ENCODE measurements at places on chromosomes 7 and 10.
A peak's percentile ranks its signal among the peaks of the same experiment; 100 is the strongest.

- no peak for DNase-seq
These were observed 28.6 kb upstream of the TRIL start for GRCh38 chr7:28986765-28987110.

GRCh38 chr10:24721229-24722106 is 2.2 kb downstream of the ARHGAP21 start:
- DNase-seq, result peak; percentile 72

GRCh38 chr10:30765022-30765615 is 135.6 kb upstream of the LYZL2 start:
- no peak for DNase-seq

DNA sequence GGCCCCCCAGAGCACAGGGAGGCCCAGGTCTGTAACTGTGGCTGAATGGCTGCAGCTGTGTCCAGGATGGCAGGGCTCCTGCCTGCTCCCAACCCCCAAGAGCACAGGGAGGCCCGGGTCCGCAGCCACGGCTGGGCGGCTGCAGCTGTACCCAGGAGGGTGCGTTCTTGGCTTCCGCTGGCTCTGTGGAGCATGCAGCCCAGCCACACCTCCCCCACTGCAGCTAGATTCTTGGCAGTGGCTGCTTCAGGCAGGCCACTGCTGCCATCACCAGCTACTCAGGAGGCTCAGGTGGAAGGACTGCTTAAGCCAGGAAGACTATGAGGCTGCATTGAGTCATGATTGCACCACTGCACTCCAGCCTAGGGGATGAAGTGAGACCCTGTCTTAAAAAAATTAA is 27.9 kb downstream of the C7orf25 start:
- DNase-seq, result no peak

GRCh38 chr7:27210441-27211083 is 10.7 kb upstream of the HOXA13 start:
- DNase-seq, result no peak

DNA sequence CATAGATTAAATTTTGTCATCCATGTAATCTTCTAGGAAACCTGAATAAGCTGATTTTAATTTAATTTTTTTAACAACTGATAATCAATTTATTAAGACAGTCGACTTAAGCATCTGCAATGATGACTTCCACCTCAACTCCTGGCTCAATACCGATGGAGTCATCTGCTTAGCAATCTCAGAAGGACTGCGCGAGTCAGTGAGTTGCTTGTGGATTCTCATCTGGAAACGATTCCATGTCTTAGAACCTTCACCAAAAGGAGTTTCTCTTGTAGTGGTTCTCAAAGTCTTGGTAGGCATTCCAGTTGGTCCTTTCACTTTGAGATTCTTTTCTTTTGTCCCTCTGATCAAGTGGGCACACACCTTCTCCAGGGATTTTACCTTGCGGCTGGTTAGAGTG is 85.5 kb downstream of the XRCC2 start:
- DNase-seq, result no peak

DNA sequence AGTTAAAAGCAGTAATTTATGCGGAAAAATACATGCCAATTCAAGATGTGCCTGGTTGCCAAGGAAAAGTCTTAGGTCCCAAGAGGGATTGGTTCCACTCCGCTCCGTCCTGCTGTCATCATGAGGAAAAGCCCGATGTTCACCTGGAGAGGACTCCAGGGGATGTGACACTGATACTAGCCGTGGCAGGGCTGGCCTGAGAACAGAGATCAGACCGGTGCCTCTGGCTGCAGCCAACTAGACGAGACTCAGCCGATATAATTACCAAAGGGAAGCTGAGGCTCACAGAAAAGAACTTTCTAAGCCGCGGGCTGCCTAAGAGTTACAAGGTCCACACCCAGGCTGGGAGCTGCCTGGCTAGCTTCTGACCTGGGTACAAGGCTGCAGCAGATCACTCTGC is 81.3 kb upstream of the UNC5B start:
- DNase-seq, result no peak

GRCh38 chr10:53997953-53998352 is 803.1 kb downstream of the PCDH15 start:
- no peak for DNase-seq

GRCh38 chr7:149226840-149227494 is 12.5 kb upstream of the ZNF212 start:
- no peak for DNase-seq

- no peak for DNase-seq
These were observed 55.8 kb downstream of the LHPP start for GRCh38 chr10:124517461-124517860.

- no peak for DNase-seq
These were observed 2.9 kb upstream of the TARP start for GRCh38 chr7:38276096-38276877.

- DNase-seq, result no peak
These were observed 69.5 kb upstream of the ATRNL1 start for GRCh38 chr10:115023715-115024114.

GRCh38 chr10:36224431-36224985 is 582.4 kb upstream of the FZD8 start:
- DNase-seq, result no peak

DNA sequence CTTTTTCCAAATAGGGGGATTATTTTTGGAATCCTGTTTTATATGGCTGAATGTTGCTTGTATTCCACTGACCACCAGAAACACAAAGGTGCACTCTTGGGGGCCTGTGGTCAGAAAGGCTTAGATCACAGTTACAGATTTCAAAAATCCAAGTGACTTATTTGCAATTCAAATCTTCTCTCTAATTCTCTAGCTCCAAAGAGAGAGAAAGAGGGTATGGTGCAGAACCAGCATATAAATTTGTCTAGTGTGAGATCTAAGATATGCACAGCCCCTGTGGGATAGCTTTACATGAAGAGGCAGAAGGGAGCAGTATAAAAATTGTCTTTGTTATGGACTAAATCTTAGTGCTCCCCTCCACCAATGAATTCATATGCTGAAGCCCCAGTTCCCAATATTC is 1121.7 kb upstream of the CELF2 start:
- no peak for DNase-seq

DNA sequence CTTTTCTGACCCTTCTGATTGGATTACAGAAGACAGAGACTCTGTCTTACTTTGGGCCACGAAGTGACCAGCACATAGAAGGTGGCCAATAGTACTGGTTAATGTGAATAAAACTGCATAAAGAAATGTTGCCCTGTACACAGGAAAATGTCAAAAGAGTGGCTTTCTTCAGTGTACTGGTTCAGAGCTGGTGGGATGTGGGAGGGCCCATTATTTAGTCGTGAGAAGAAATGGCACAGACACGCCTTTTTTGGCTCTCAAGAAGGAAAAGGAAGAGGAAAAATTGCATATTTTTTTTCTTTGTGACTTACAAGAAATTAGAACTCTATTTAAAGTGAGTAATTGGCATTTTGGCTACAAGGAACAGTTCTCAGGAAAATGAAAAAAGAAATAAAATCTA is 129.7 kb downstream of the DGKI start:
- DNase-seq, result no peak

DNA sequence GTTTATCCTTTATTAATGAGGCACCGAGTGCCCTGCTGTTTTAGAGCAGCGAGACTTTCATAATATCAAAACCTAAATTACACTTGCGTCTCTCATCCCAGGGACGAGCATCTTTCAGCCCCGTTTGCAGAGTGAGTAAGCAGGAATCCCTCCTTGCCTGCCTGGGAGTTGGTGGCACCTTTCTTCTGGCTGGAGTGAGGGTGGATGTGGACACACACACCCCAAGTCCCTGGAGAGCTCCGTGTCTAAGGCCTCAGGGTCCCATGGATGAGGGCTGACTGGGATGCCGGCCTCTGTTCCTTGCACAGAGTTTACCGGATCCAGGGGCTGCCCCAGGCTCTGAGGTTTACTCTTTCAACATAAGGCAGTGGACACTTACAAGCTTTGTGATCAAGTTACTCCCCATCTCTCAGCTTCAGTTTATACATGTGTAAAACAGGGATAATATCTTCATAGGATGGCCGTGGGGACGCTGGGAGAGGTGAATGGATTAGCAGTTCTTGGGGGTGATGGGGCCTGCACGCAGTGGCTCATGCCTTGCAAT is 24.5 kb downstream of the POLL start:
- DNase-seq, result no peak

GRCh38 chr7:46738165-46738564 is 817.1 kb upstream of the IGFBP3 start:
- DNase-seq, result no peak

- DNase-seq, result no peak
These were observed 27.2 kb upstream of the WNT16 start for GRCh38 chr7:121301446-121302213.

DNA sequence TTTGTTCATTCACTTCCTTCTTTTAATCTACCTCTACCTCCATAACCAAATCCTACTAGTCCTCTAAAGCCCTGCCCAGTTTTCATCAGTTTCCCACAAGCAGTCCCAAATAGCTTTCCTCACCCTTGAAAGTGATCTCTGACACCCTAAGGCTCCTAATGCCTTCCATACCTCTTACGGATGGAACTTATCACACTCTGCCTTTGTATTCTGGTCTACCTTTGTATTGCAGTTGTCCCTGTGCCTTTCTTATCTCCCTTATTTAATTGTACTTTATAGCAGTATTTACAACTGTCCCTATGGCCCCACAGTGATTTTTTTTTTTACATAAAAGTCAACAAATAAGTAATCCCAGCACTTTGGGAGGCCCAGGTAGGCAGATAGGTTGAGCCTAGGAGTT is 33.8 kb downstream of the ACSL5 start:
- DNase-seq, result no peak

GRCh38 chr7:41869997-41870396 is 167.1 kb upstream of the INHBA start:
- DNase-seq, result no peak

GRCh38 chr7:141189231-141189630 is 115.4 kb downstream of the TMEM178B start:
- no peak for DNase-seq

- DNase-seq, result no peak
These were observed 82.8 kb upstream of the FGFR2 start for GRCh38 chr10:121680879-121681655.

GRCh38 chr10:124677749-124678556 is 66.2 kb downstream of the FAM53B start:
- DNase-seq, result no peak

GRCh38 chr10:104308439-104308903 is 29.8 kb downstream of the ITPRIP start:
- DNase-seq, result no peak

DNA sequence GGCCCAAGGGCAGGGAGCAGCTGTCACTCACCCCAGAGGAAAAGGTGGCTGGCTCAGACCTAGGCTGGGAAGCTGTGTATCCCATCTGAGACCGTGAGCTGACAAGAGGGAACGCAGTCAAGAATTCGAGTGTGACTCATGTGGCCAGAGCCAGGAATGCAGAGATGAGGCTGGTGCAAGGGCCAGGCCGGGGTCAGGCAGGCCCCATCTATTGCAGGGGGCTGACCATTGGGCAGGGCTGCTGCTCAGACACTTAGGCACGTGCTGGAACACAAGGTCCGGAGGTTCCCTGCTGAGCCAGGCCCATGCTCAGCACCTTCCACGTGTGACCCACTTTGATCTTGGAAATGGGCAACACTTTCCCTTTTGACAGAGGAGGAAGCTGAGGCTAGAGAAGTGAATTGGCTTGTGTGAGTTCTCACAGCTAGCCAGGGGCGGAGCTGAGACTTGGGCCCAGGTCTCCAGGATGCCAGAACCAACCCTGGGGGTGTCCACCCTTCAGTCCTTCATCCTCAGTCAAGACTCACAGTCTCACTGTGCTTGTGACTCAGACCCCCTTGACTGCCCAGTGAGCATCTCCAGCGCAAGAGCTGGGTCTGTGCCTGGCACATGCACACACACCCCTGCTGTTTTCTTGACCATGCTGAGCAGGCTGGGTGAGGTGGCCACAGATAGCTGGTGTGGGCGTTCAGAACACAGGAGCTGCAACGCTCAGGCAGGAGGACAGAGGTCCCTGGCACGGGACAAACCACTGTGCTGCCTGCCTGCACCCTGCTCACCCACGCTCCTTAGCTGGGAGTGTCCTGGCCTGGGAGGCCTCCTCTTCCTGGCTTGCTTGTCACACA is 47.6 kb upstream of the PPIF start:
- DNase-seq, result peak; percentile 59

DNA sequence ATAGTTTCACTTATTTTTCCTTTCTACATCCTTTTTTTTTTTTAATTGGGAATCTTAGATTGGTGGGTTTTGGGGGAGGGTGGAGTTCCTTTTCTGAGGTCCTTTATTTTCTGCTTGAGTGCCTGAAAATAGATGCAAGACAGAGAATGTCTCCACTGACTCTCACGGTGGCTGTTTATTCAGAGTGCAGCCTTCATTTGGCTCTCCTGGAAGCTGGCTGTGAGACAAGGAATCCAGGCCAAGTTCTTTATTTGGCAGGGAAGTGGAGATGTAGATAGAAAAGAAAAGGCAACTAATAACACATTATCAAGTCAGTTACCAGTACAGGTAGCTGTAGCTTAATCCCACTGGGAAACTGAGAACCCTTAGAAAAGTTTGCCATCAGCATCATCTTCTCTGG is 118.6 kb downstream of the CNTNAP2 start:
- no peak for DNase-seq

GRCh38 chr7:103686763-103687162 is 240.8 kb upstream of the SLC26A5 start:
- no peak for DNase-seq

GRCh38 chr7:149884541-149884940 is 10.8 kb downstream of the ATP6V0E2 start:
- DNase-seq, result peak; percentile 77

GRCh38 chr10:69614130-69614529 is 15.9 kb upstream of the FAM241B start:
- DNase-seq, result no peak

GRCh38 chr7:43905209-43905946 is 1.0 kb downstream of the URGCP start:
- no peak for DNase-seq

DNA sequence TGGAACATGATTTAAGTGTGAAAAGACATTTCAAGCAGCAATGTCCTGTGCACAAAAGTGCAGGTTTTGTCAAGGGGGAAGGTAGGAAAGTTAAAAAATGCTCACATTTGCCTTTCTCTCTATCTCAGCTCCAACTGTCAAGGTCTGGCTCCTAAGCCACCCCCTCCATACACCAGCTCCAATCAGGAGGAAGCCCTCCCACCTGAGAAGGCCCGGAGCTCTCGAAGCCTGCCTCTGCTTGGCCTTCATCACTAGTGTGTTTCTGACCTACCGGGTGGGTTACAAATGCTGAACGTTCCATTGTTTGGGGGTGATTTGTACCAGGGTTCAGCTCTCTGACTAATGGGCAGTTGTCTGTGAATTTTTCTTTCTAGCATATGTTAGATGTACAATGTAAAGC is 14.2 kb downstream of the CRHR2 start:
- DNase-seq, result peak; percentile 4

Measured in Right ventricle myocardium inferior (tissue), 1 donor.